ENCODE measurements at places on chromosomes 6 and 20.

- DNase-seq, result no peak
Observed at GRCh38 chr6:35163836-35164235, 22.7 kb upstream of the TCP11 start.

DNA sequence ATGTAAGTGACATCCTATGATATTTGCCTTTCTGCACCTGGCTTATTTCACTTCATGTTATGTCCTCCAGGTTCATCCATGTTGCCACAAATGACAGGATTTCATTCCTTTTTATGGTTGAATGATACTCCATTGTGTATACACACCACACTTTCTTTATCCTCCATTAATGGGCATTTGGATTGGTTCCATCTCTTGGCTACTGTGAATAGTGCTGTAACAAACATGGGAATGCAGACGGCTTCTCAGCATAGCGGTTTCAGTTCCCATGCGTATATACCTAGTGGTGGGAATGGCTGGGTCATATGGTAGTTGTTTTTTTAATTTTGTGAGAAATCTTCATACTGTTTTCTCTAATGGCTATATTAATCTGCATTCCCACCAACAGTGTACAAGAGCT is 14.8 kb downstream of the MTHFD1L start:
- no peak for DNase-seq

DNA sequence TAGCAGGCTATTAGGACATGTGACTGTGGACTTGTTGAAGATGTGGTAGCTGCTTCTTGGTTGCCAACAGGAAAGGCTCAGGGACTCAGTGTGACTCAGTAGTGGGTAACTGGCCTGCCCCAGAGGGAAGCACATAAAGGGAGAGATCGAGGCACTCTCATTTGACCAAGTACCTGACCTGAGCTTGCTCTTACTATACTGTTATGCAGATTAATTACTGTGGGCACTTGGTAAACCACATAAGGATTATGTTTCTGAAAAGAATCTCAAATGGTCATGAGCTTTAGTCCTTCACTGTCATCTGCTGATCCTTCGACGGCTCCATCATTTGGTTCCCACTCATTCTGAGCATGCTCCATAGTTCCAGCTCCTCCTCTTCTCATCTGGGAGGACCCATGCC is 48.2 kb upstream of the RPL7L1 start:
- DNase-seq, result no peak

DNA sequence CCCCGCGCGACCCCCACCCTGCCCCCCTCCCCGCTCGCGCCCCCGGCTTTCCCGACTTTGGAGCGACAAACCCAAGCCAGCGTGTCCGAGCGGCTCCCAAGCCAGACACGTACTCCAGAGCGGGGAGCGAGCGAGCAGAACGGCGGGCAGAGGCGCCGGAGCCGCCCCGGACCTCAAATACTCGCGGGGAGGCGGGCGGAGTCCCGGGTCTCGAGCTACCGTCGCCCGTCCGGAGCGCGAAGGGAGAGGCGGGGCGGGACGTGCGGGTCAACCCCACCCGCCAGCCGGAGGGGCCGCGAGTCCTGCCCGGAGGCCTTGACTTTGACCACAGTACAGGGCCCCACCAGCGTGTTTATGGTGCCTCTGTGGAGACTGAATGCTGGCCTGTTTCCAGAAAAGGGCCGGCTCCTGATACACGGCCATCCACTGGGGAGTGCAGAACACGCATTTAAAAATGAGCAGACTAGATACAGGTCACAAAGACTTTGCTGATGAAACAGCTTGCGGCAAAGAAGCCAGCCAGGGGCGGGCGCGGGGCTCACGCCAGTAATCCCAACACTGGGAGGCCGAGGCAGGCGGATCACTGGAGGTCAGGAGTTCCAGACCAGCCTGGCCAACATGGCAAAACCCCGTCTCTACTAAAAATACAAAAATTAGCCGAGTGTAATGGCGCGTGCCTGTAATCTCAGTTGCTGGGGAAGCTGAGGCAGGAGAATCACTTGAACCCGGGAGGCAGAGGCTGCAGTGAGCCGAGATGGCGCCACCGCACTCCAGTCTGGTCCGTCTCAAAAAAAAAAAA is at the start of gene SERPINB6:
Gene SERPINB6, minus strand, starts transcription at position 148 of the 799 bp plus-strand sequence. CDS start 12,235 bp downstream, outside the sequence.
- DNase-seq, result no peak

GRCh38 chr20:9354579-9354978 is 159.8 kb upstream of the LAMP5 start:
- DNase-seq, result no peak

- DNase-seq, result no peak
Observed at GRCh38 chr20:1777476-1777820, 117.8 kb upstream of the SIRPA start.

- peak; percentile 43 for DNase-seq
Observed at GRCh38 chr6:157099912-157100593, 223.3 kb downstream of the TMEM242 start.

Data from stimulated activated CD4-positive, alpha-beta T cell treated with anti-CD3 and anti-CD28 coated beads, Interleukin-1b, Interleukin-23, amount 100 ng/mL, for 24 hours (primary cell).